ENCODE measurements at places on chromosomes 3 and 15. TPM values are rescaled to one million over a fixed set of nuclear protein-coding genes. Genes with fewer than 3 reads are reported as not detected.

Gene NDUFAF3
- polyA plus RNA-seq: 85.7 TPM

Gene MASP1
- polyA plus RNA-seq: 4.2 TPM

Gene ITIH3
- 0.29 TPM for polyA plus RNA-seq

Gene FBXL2
- polyA plus RNA-seq: 0.42 TPM

Gene SCAANT1
- polyA plus RNA-seq: not detected

Gene NR1I2
- not detected for polyA plus RNA-seq

Gene ENTPD3
- polyA plus RNA-seq: 0.34 TPM

Gene GOLGA8S
- polyA plus RNA-seq: not detected

Gene ACKR4
- 0.29 TPM for polyA plus RNA-seq

Gene FBXL22
- polyA plus RNA-seq: 0.35 TPM

Gene RARB
- polyA plus RNA-seq: 2.0 TPM

Gene GOLGA6L10
- polyA plus RNA-seq: 0.39 TPM

Gene CCDC32
- polyA plus RNA-seq: 38.5 TPM

Gene LRTM1
- polyA plus RNA-seq: not detected

Gene CPNE9
- polyA plus RNA-seq: not detected

Gene UBXN7
- 1.3 TPM for polyA plus RNA-seq

Gene ASB14
- 0.05 TPM for polyA plus RNA-seq

Gene SPG21
- polyA plus RNA-seq: 58.4 TPM

Gene RASL12
- 3.0 TPM for polyA plus RNA-seq

Gene NMNAT3
- 14.2 TPM for polyA plus RNA-seq

Gene CD86
- polyA plus RNA-seq: 0.40 TPM

Gene PRTG
- 0.25 TPM for polyA plus RNA-seq

Gene HTR3E
- not detected for polyA plus RNA-seq

Gene MB21D2
- polyA plus RNA-seq: 0.76 TPM

Gene CHRD
- polyA plus RNA-seq: 5.1 TPM

Gene CCDC9B
- 23.2 TPM for polyA plus RNA-seq

Gene LRRC3B
- polyA plus RNA-seq: 2.7 TPM

Gene MCTP2
- polyA plus RNA-seq: 0.06 TPM

Gene ZPLD1
- not detected for polyA plus RNA-seq

Gene SV2B
- polyA plus RNA-seq: 0.25 TPM

Gene PLAAT1
- 24.4 TPM for polyA plus RNA-seq

Gene CPA3
- polyA plus RNA-seq: 0.35 TPM

Gene SYNPR
- 0.03 TPM for polyA plus RNA-seq

Gene IL17RD
- 0.34 TPM for polyA plus RNA-seq

Gene CMSS1
- 51.4 TPM for polyA plus RNA-seq

Gene FBXW12
- 0.01 TPM for polyA plus RNA-seq

Gene FAM174B
- 12.1 TPM for polyA plus RNA-seq

Gene CD80
- not detected for polyA plus RNA-seq

Gene PKM
- 1,127 TPM for polyA plus RNA-seq

Gene CASR
- polyA plus RNA-seq: not detected

Gene TJP1
- polyA plus RNA-seq: 8.6 TPM

Gene FAM107A
- polyA plus RNA-seq: 16.5 TPM

Gene MAP6D1
- polyA plus RNA-seq: 4.5 TPM

Gene TMEM108
- polyA plus RNA-seq: 8.1 TPM

Gene BTLA
- 0.14 TPM for polyA plus RNA-seq

Gene ATP13A5
- not detected for polyA plus RNA-seq

Gene GATM
- polyA plus RNA-seq: 13.1 TPM

Gene STARD9
- polyA plus RNA-seq: 0.65 TPM

Gene ECE2
- not detected for polyA plus RNA-seq

Gene IL17RB
- 1.3 TPM for polyA plus RNA-seq

Gene CPLX3
- polyA plus RNA-seq: 0.03 TPM

Gene GPR149
- polyA plus RNA-seq: not detected

Gene CILP
- polyA plus RNA-seq: 3.9 TPM

Gene HDC
- polyA plus RNA-seq: 0.18 TPM

Gene LINGO1
- 0.61 TPM for polyA plus RNA-seq

Gene SMCO1
- polyA plus RNA-seq: 11.4 TPM

Gene SAMMSON
- polyA plus RNA-seq: not detected

Gene BRK1
- 156 TPM for polyA plus RNA-seq

Gene DCBLD2
- 5.3 TPM for polyA plus RNA-seq

Data from psoas muscle (tissue), 8 donors.